ENCODE measurements at places on chromosomes 5 and 9. TPM values are rescaled to one million over a fixed set of nuclear protein-coding genes. Genes with fewer than 3 reads are reported as not detected.

TLX3 gene
- 0.16 TPM for total RNA-seq

- no peak for DNase-seq
Observed at GRCh38 chr9:98865284-98865875, 57.9 kb downstream of the GALNT12 start.

GRCh38 chr5:14245132-14245925 lies 102.2 kb downstream of the TRIO start:
- no peak for DNase-seq

GRCh38 chr5:68251386-68251785 lies 35.8 kb downstream of the PIK3R1 start:
- no peak for DNase-seq

DNA sequence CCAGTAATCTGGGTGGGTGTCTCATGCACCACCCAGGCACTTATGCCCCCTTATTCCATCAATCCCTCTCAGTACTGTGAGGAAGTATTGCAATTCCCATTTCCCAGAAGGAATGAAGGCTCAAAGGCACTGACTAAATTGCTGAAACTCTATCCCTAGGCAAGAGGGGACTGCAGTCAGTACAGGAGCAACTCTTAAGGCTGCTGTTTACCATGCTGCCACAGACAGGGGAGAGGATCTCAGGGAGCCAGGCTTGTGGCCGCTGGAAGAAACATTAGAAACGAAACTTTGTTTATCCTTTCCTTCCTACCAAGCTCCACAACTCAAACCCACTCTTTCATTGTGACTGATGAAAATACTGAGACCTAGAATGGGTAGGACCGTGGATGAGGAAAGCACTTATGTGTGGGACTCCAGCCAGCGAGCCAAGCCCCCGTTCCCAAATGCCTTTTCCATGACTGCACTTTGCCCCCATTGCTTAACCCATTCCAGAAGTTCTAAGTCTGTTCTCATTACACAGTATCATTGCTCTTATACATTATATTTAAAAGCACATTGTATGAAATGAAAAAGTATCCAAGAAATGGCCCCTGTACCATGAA lies 54.3 kb downstream of the TLE1 start:
- no peak for DNase-seq

- DNase-seq, result no peak
Observed at GRCh38 chr9:71609448-71609830, 158.9 kb downstream of the CEMIP2 start.

DNA sequence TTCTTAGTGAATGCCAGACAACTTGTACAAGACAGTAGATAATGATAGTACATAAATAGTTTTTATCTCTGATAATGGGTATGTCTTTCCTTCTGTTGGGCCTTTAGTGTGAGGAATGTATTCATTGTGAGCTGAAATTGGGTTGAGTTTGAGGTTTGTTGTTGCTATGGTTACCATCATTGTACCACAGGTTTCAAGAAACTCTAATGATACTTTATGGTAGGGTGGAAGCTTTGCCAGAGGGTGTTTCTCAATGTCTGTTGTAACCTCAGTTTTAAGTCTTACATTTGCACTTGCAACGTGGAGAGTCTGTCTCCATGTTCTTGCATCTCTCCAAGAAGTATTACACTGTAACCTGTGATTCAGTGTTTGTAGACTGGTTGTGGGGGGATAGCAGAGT lies 1550.1 kb downstream of the MAT2B start:
- no peak for DNase-seq

DNA sequence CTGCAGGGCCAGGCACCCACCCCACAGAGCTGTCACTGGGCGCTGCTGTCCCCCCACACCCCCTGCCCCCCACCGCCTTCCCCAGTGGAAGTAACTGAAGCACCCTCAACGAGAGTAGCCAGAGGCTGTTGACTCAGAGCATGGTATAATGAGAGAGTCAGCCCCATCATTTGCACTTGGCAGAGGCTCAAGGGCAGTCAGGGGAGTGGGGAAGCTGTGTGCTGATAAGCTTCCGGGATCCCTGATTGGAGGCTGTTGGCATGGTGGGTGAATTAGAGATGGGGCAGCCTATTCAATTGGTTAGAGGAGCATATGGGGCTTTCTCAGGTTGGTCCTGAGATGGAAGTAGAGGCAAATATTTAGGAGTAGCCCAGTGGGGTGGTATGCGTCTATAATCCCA lies 77.1 kb upstream of the GOLM1 start:
- no peak for DNase-seq

DNA sequence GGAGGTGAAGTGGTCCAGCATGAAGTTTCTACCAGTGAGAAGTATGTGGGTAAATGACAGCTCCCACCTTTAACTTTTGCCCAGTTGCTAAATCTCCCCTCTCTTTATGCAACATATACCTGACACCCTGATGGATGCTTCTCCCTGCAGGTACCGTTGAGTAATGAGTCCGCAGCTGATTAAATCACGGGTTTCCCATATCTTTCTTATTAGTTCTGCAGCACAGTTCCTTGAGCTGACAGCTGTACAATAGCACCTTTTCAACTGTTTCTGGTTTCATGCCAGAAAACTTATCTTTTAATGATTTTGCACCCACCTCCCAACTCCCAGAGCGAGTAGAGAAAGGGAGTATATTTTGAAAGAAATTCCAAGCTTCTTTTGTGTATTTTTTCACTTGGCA lies 161.0 kb upstream of the TUT7 start:
- DNase-seq, result no peak

DNA sequence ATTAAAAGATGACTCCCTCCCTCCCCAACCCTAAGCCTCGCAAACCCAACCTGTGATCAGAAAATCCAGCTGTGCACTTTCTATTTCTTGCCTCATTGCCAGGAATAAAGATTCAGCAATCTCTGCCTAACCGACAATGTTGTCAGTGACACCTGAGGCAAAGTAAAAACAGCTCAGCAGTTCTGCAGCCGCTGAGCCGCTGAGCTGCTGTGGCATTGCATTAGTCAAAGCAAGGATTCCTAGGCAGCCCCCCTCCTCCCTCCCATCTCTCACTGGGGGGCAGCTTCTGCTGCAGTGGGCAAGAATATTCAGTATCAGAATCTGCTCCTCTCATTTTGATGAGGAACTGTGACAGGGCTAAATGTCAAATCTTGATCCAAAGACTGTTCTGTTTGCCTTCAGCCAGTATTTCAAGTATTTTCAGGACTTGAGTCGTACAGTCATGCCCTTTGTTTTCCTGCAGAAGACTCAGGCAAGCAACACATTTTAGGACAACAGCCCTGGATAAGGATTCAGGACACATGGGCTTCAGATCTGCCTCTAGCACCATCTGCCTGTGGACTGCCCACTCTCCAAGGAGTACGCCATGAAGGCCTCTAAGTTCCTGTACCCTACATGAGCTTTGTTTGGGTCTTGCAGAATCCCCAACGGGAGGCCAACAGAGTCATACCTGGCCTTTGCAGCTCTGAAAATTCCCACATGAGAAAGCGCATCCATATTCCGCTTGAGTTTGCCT lies 41.1 kb upstream of the DAP start:
- DNase-seq, result peak; percentile 19

SLC6A7 gene
- not detected for total RNA-seq

- DNase-seq, result no peak
Observed at GRCh38 chr5:77306531-77306930, 96.1 kb downstream of the PDE8B start.

- DNase-seq, result no peak
Observed at GRCh38 chr5:143987751-143988560, 176.0 kb downstream of the HMHB1 start.

- DNase-seq, result no peak
Observed at GRCh38 chr9:120859361-120859760, 16.6 kb upstream of the PSMD5 start.

DNA sequence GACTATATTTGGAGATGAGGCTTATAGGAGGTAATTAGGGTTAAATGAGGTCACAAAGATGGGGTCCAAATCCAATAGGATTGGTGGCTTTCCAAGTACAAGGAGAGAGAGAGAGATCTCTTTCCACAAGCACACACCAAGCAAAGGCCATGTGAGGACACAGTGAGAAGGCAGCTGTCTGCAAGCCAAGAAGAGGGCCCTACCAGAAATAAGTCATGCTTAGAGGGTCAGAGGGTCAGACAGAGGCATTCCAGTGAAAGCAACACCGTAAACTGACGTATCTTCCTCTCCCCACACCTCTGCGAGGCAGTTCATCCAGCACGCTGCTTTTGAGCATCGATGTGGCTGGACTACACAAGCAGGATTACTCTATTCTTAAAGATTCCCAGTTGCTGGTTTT lies 87.9 kb downstream of the SLC1A3 start:
- DNase-seq, result no peak

- peak; percentile 81 for DNase-seq
Observed at GRCh38 chr5:139863855-139864558, 68.4 kb downstream of the PSD2 start.

KIF4B gene
- total RNA-seq, result not detected

GGTA1 gene
- total RNA-seq, result not detected

- no peak for DNase-seq
Observed at GRCh38 chr9:96680812-96681499, 25.8 kb upstream of the PRXL2C start.

DNA sequence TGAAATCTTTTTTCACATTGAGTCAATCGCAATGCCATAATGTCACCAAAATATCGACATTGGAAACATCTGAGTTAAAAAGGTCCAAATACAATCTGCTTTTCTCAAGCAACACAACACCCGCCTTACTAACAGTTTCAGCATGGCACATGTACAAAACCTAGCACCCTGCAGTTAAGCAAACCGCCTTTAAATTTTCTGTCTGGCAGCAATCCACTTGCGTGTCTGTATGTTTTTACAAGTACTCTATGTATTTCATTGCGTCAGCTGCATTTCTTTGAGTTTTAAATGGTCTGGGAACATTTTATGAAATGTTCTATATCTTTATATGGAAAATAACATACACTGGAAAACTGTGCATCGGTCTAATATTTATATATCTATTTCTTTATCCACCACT lies 134.6 kb downstream of the DENND1A start:
- no peak for DNase-seq

ZNF883 gene
- 22.0 TPM for total RNA-seq

DNA sequence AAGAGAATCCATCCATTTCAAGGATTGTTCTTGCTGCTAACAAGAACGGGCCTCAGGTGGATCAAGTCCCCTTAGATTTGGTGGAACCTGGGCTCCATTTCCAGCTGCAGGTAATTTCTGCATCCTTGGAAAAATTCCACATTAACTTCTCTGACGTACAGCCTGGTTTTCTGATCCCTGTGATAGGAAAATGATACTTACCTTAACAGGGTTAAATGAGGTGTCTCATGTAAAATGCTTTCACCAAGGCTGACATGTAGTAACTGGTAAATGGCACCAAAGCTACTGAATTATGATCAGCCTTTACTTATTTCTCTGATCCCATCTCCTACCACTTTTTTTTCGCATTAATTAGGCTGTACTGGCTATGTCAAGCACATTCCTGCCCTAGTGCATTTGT lies 93.7 kb downstream of the FBXO38 start:
- no peak for DNase-seq

DNA sequence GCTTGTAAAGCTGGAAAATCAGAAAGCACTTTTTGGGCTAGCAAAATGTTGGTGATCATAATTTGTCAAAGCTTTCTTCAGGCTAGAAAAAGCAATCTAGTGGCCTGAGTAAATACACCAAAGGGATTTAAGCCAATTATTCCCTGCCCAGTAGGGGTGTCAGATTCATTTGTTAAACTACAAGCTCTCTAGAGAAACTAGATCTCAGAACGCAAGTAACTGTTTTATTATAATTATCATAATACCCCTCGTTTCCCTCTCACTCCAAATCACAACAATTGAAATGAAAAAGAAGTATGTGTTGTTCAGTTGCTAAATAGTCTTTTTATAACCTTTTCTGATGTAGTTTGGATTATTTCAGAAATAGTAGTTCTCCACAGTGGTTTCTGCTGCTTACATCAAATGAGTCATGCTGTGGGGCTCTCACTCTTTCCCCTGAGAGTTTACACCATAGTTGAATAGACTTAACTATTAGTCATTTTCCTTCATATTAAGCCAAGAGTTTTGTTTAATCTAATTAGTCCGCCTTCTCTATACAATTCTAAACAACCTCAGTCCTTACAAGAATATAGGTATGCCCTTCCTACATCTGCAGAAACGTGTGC lies 918.6 kb upstream of the DMAC1 start:
- no peak for DNase-seq

DNA sequence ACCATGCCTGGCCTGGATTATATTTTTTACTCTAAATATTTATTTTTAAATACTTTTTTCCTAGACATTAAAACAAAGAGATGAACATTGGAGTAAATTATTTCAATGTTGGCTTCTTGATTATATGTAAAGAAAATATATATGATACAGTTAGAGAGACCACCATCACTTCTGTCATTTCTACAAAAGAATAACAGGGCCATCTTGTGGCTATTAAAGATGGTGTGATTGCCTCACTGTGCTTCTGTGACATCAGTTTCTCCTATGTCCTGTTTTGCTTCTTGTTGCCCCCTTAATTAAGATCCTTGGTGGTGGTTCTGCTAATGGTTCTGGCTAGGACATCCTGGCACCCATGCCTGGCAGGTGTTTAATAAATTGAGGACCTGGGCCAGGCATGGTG lies 32.9 kb downstream of the NDFIP1 start:
- no peak for DNase-seq

KCTD16 gene
- 0.34 TPM for total RNA-seq

GRCh38 chr5:51566953-51567352 lies 183.7 kb downstream of the ISL1 start:
- DNase-seq, result no peak

DNA sequence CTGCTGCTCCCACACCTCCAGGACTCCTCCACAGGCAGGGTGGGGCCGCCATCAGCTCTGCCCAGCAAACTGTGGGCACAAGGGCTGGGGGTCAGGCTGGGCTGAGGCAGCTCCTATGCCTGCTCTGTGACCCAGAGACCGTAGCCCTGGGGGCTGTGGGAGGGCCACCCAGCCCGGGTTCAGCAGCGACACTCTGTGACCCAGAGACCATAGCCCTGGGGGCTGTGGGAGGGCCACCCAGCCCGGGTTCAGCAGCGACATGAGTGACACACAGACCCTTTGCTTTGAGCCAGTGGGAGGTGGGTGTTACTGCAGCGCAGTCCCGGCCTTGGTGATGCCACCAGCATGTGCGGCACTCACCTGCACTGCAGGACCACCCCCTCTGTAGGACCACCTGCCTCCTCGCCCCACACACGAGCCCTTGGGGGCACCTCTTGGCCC lies 118.9 kb upstream of the LPCAT1 start:
- no peak for DNase-seq

GRCh38 chr5:124894541-124894940 lies 148.1 kb upstream of the ZNF608 start:
- no peak for DNase-seq

- DNase-seq, result peak; percentile 15
Observed at GRCh38 chr5:66958980-66959641, 237.5 kb downstream of the CD180 start.

DNA sequence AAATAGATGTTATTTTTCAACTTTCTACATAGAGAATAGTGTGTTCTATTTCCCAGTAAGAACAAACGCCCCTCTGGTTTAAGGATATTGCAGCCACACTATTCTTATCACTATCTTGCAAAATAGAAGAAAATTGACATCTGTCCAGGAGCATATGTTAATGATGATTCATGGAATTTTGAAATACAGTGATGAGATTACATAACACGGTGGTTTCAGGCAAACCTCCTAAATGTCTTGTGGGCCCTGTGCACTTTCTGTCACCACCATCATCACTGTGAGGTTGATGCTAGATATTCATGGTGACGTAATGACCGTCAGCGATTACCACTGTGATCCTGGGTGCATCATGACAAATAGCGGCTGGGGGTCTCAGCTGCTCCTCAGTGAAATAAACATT lies 48.1 kb downstream of the CFAP90 start:
- no peak for DNase-seq

MOB3B gene
- total RNA-seq, result 20.9 TPM

- DNase-seq, result no peak
Observed at GRCh38 chr5:151947931-151948608, 23.4 kb upstream of the GLRA1 start.

LHX6 gene
- 1.5 TPM for total RNA-seq

TXNDC8 gene
- total RNA-seq, result not detected

All from WTC11 (cell line).